ENCODE measurements at places on chromosomes 11 and 22.
A peak's percentile ranks its signal among the peaks of the same experiment; 100 is the strongest.

DNA sequence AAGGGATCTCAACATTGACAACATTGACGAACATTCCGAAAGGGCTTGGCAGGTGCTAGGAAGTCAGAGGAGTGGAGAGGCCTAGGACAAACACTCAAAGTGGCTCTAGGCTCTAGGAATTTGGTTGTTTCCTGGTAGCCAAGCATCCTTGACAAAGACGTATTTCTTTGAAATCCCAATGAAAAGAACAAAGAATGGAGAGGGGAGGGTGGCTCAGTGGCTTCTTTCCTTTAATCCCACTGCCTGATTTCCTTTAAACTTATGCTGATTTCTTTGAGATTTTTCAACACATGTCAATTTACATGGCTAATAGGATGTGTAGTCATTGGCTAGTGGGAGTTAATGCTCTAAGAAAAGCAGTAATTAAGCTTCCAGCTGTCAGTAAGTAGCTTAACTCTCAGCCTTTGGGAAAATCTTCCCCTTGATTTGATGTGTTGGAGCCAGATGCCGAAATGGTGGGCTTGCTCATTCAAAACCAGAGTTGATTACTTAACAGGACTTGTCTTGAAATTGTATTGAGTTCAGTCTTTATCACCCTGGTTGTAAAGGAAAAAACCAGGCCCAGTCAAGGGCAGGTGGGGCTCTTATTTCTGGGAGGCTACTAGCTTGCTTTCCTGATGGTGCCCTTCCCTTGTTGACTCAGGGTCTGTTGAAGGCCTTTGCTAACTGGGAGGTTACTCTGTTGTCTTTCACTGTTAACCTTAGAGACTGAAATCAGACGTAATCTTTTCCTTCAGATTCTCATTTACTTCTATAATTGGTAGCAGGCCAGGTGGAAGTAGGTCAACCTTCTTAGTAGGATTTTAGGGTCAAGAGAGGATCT is 44.6 kb upstream of the SORL1-AS1 start:
- no peak for DNase-seq

GRCh38 chr11:62505059-62505439 is 41.6 kb downstream of the AHNAK start:
- DNase-seq, result no peak

DNA sequence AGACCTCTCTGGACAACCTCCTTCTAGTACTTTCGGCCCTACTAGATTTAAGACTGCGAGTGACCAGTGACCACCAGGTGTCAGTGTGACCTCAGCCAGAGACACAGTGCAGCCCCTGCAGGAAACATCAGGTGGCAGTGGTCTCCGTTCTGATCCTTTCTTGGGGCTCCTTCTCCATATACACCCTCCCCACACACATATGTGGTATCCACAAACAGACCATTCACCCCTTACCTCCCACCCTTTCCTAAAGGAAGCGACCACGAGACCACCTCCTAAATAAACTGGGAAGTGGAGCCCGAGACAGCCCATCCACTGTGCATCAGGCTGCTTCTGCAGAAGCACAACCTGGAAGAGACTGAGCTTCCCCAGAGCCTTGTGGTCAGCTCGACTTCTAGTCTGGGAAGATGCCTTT is 38.5 kb upstream of the CYP2D6 start:
- DNase-seq, result peak; percentile 76

- DNase-seq, result no peak
Observed at GRCh38 chr11:61742391-61742790, 10.0 kb upstream of the MYRF start.

DNA sequence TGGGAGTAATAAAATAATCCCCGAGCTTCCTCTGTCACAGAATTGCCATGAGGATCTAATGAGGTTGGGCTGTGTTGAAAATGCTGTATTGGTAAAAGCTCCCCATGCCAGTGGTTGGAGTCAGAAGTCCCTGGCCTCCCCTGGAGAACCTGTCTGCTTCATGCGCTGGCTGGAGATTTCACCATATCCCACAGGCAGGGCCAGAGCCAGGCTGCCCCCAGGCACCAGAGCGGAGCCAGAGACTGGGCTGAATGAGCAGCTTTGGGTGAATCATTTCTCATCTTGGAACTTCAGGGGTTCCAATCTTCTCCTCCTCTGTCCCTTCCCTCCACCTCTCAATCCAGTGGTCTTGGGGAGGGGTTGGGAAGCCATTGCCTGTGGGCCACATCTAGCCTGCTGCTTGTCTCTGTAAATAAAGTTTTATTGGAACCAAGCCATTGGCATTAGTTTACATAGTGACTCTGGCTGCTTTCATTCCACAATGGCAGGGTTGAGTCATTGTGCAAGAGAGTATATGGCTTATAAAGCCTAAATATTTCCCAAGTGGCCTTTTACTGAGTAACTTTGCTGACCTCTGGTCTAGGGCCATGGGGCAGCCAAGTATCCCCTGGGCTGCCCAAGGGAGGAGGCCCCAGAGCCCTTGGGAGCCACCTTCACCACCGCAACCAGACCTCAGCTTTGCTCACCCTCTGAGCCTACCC is 35.2 kb downstream of the LRRC10B start:
- no peak for DNase-seq

DNA sequence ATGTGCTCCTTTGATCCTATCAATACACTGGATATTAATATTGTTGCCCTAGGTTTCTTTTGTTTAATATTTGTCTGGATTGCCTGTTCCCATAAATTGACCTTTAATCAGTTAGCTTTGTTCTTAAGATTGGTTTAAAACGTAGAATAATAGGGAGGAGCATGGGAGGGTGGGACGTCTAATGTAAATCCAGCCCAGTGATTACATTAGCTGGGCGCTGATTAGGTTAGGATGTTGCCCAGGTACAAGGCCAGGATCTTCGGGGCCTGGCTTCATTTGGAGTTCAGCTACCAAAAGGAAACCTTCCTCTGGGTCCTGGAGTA is at the start of gene SRSF8:
TSS of gene SRSF8 (plus strand) at position 204 of the 323 bp plus-strand sequence. CDS start 308 bp downstream, outside the sequence.
- DNase-seq, result no peak

DNA sequence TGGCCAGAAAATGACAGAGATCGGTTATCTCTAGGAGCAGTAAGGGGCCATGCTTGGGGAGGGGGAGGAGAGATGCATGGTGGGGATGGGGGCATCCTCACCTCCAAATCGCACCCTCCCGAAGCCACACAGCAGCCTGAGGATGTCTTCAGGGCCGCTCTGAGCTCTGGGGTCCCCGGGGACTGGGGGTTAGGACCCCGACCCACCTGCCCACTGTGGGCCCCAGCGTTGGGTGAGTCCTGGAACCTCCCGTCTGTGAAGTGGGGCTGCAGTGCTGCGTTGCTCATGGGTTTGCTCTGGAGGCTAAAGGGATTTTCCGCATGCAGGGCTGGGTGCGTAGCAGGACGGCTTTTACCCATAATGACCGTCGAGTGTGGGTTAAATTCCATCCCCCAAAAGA is 1046.3 kb downstream of the BRD1 start:
- no peak for DNase-seq

- no peak for DNase-seq
Observed at GRCh38 chr11:44674809-44675208, 52.0 kb upstream of the TSPAN18 start.

DNA sequence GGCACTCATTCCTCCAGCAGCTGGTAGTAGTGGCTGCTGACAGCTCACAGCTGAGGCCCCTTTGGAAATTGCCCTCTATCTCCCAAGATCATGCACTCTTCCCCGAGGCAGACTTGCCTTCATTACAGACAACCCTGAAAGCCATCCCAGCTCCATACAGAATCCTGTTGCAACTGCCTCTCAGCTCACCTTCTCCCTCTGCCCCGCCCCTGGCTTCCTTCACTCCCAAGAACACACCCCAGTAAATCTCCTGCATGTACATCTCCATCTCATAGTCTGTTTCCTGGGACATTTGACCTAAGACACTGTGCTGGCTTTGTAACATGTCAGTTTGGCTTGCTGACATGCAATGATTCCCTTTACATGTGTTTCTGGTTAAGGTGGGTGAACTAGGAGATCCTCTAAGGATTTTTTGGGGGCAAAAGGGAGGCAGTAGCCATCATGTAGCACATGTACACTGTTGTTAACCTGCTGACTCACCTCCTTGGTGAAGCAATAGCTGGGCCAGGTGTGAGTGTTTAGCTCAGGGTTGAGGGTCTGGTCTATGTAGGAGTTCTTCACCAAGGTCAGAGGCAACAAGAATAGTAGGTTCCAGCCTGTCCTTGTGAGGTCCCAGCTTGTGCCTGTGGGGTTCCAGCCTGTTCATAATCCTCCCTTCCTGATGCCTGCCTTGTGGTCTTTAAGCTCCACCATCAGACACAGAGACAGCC is 179.6 kb downstream of the CSNK2A3 start:
- DNase-seq, result no peak

DNA sequence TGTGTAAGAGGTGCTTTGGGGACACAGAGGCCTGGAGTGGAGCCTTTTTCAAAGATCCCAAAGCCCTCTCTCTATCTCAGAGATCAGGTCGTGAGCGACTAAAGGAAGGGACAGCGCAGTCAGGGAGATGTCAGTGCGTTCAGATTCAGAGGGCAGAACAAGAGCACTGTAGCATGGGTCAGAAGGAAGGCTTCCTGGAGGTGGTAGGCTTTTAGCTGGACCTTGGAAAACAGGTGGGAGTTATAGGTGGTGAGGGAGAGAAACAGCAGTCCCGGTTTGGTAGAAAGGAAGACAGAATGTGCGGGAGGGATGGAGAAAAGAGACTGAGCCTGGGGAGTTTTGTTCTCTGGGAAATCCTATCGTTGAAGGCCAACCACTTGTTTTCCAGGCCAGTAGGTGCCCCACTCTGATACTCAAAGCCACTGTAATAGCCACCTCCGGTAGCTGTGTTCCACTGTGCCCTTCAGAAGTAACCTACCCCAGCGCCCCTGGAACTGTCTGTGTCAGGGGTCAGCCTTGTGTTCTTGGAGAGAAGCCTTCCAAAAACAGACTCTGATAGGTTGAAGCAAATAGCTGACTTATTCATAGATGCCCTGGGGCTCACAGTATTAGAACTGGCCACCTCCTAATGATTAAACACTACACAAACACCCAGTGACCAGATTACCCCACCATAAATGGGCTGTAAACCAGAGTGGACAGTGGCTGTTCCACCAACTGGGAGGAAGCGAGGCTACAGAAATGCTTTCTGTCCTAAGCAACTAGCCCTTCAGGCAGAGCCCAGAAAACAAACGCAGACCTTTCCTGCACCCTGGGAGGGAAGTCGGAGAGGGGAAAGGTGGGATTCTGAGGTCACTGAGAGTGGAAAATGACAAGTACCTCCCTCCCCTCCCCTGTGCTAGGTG is 157.7 kb downstream of the DBX1 start:
- DNase-seq, result no peak

- peak; percentile 85 for DNase-seq
Observed at GRCh38 chr22:44685384-44686056, 16.5 kb upstream of the PRR5 start.

- DNase-seq, result no peak
Observed at GRCh38 chr11:38952698-38953097, 2354.7 kb upstream of the RAG2 start.

DNA sequence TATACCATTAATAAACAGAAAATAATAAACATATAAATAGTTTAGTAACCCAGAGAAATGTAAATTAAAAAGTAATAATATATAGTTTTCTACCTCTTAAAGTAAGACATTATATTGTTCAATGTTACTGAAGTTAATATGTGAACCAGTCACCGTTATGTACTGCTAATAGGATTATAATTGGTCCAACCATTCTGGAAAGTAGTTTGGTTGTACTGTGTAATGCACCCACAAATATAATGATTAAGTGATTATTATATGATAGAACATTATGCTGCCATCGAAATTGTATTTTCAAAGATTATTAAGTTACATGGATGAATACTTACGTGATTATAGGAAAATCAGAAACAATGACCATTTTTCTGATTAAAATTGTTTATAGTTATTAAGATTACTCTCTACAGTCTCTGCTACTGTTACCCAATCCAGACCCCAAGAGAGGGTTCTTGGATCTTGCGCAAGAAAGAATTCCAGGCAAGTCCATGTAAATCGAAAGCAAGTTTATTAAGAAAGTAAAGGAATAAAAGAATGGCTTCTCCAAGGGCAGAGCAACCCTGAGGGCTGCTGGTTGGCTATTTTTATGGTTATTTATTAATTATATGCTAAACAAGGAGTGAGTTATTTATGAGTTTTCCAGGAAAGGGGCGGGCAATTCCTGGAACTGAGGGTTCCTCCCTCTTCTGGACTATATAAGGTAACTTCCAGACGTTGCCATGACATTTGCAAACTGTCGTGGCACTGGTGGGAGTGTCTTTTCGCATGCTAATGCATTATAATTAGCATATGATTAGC is 50.1 kb downstream of the ACER3 start:
- DNase-seq, result no peak

Measured in activated CD8-positive, alpha-beta memory T cell treated with anti-CD3 and anti-CD28 coated beads, Interleukin-2, amount 50 U/mL, for 48 hours (primary cell).